ENCODE measurements at places on chromosomes 16 and 17.

DNA sequence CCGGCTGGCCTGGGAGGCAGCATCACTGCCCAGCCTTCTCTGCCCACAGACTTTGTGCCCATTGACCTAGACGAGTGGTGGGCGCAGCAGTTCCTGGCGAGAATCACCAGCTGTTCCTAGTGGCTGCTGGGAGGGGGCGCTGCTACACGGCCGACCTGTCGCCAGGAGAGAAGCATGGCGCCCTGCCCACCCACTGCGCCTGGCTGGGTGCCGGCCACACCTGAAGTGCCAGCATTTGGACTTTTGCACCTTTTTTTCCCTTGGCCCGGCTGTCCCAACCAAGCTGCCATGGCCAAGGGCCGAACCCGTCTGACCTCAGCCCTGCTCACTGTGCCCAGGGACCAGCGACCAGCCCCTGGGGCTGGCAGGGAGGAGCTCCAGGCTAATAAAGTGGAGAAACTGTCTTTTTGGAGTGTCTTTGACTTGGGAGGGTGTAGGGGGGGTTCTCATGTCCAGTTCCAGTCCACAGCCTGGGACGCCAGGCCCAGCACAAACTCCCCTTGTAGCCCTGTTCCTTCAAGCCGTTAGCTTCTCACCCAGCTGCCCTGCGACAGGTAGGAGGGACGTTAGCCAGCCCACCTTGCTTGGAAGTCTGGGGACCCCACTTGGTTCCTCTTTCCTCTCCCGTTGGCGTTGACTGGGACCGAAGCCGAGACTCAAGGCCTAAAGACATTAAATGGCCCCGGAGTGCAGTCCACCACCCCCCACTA lies 939 bp upstream of the WDR90 start:
- no peak for DNase-seq

DNA sequence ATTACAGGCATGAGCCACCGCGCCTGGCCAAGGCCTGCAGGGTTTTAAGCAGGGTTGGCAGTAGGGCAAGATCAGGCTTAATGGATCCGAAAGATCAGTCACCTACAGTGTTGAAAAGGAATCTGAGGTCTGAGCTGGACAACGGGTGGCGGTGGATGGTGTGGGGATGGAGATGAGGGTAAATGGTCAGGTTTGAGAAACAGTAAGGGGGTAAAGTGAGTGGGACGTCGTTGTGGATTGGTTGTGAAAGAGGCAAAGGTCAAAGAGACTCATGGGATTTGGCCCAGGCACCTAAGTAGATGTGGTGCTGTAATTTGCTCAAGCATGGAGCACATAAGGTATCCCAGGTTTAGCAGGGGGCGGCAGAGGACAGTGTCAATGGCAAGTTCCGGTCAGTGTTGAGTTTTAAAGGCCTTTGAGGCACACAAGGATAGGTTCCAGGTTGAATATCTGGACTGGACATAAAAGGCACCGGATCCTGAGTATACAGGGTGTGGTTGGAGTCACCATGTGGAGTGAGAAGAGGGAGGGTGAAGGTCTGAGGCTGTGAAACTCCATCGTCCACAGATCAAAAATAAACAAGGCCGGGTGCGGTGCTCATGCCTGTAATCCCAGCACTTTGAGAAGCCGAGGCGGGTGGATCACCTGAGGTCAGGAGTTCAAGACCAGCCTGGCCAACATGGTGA lies 1.1 kb upstream of the SLC16A5 start:
- no peak for DNase-seq

GRCh38 chr17:16243801-16244567 lies 27.0 kb downstream of the PIGL start:
- DNase-seq = no peak

DNA sequence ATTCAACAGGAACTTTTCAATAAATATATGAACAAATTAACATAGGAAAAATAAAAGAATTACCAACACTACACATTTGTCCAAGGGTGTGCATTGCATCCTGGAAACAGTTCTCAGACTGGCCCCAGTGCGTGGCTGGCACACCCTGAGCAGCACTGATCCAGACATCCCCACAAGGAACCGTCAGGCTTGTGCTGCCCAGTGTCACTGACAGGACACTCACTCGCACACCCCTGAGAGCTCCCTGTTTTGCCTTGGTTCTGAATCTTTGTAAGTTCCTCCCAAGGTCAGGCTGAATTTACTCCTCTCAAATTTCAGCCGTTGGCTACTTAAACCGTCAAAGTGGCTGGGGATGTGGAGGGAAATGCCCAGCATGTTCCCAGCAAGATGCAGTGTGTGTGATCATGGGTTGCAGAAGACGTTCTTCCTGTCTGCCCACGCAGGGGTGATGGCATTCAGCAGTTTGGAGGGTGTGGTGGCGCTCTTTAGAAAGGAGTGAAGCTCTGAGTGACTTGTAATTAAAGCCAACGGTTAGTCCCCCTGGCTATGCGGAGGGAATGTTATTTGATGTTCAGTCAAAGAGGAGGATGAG lies 1.7 kb downstream of the MT2A start:
- peak; percentile 61 for DNase-seq

- DNase-seq = no peak
These were observed 10.3 kb upstream of the NOL11 start for GRCh38 chr17:67707442-67707841.

DNA sequence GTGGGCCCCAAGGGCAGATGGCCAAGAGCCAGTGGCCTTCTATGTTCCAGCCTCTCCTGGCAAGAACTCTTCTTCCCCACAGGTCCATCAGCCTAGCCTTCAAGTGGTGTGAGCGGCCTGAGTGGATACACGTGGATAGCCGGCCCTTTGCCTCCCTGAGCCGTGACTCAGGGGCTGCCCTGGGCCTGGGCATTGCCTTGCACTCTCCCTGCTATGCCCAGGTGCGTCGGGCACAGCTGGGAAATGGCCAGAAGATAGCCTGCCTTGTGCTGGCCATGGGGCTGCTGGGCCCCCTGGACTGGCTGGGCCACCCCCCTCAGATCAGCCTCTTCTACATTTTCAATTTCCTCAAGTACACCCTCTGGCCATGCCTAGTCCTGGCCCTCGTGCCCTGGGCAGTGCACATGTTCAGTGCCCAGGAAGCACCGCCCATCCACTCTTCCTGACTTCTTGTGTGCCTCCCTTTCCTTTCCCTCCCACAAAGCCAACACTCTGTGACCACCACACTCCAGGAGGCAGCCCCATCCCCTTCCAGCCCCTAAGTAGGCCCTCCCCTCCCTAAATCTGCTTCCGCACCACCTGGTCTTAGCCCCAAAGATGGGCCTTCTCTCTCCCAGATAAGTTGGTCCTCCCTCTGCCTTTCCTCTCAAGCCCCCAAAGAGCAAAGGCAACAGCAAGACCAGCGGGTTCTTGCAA lies 5.2 kb downstream of the G6PC3 start:
- DNase-seq = no peak

- DNase-seq = no peak
These were observed 141.3 kb upstream of the SDK2 start for GRCh38 chr17:73785496-73785895.

DNA sequence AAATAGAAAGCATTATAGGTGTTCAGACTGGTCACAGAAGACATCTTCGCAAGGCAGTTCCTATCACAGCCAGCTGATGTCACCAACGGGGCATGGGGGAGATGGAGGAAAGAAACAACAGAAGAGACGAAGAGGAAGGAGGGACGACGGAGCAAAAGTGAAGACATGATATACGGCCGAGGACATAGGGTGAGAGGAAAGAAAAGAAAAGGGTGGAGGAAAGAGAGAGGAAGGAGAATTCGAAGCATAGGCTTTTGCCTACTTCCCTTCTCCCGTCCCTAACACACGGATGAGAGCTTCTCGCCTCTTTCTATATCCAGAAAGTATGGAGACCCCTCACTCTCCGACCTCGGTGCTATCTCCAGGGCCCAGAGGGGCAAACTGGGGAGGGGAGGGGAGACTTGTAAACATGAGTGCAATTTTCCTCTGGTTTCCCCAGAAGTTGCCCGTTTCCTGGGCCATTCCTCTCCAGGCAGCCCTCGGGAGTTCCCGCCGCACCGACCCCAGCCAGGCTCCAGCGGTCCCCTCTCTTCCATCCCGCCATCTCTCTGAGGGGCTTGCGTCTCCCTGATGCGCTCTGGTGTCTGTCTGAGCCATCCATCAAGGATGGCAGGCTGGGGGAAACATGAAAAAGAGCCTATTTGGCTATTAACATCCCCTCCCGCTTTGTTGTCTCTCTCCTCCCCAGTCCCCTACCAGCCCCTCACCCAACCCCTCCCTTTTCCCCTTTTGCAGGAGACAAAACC lies 26.0 kb downstream of the COPZ2 start:
- peak; percentile 24 for DNase-seq

DNA sequence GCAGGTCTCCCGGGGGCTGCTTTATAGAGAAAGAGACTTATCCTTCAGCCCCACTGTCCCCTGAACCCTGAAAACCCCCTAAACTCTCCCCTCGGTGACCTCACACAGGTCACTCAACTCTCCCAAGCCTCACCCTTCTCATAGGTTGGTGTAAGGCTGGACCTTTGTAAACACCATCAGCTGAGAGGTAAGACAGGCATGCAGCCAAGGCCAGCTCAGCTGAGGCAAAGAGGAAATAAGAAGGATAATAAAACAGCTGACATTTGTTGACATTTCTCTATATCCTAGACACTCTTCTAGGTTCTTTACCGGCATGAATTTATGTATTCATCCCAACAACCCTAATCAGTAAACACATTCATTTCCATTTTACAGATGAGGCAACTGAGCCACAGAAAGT lies 134.3 kb downstream of the CCT6B start:
- DNase-seq = no peak

Data from activated CD4-positive, alpha-beta T cell treated with anti-CD3 and anti-CD28 coated beads for 1 hour (primary cell).